ENCODE measurements at places on chromosomes 1 and 21.

GRCh38 chr1:111602974-111603373, 16.6 kb upstream of the RAP1A start:
- no peak for DNase-seq

- no peak for DNase-seq
Measured at GRCh38 chr1:62301726-62302390, 17.4 kb downstream of the KANK4 start.

- no peak for DNase-seq
Measured at GRCh38 chr1:184559117-184559713, 172.4 kb downstream of the C1orf21 start.

DNA sequence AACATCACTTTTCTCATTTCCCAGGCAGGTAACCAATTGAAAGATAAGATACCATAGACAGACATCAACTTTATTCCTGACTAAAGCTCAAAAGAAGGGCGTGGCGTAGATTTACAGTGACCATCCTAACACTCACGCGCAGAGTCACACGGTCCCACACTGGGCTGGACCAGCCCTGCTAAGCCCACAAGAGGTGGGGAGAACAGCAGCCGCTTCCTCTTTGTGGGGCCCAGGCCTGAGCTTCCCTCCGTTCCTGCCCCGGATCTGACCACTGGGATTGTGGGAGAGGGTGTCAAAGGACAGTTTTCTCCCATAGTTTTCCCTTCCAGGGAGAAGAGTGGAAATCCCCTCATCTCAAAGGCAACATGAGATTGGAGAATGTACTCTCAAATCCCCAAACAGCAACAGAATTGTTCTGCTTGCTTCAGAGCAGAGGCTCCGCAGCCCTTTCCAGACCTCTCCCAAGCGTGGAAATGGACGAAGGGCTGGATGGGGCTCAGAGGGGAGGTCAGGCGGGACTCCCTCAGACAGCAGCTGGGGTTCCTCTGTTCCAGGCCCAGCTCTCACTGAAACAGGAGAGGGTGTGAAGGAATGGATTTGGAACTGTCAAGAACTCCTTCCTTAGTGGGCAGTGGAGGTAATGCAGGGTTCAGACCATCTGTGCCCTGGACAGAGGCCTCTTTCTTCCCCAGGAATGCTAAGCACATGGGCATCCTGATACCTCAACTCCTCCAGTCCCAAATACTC, 33.7 kb downstream of the L1TD1 start:
- no peak for DNase-seq

GRCh38 chr1:58805716-58806571, 22.1 kb upstream of the JUN start:
- no peak for DNase-seq

- DNase-seq, result no peak
Measured at GRCh38 chr1:225763716-225764548, 13.7 kb upstream of the SRP9 start.

- DNase-seq, result no peak
Measured at GRCh38 chr21:32122082-32122481, 156.8 kb downstream of the MIS18A start.

- no peak for DNase-seq
Measured at GRCh38 chr1:74434321-74434720, 78.1 kb downstream of the LRRC53 start.

DNA sequence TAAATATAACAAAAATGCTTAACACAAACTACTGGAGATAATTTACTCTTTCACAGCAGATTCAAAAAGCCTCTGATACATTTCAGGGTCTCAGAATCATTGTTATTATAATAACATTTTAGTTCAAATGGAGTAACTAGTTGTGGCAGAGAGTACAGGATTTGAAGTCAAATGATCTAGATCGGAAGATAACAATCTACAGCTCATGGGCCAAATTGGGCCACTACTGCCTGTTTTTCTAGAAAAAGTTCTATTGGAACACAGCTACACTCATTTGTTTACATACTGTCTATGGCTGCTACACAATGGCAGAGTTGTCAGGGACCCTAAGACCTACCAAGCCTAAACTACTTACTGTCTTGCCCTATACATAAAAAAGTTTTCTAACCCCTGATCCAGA, 63.6 kb downstream of the ELAVL4 start:
- no peak for DNase-seq

GRCh38 chr1:115404911-115405310, 66.9 kb upstream of the NGF start:
- DNase-seq, result no peak

GRCh38 chr21:39347537-39347936, 1.4 kb downstream of the HMGN1 start:
- no peak for DNase-seq

- no peak for DNase-seq
Measured at GRCh38 chr1:202968351-202968750, 1.3 kb upstream of the CYB5R1 start.

GRCh38 chr1:228891272-228892034, 156.2 kb downstream of the RHOU start:
- DNase-seq, result no peak

DNA sequence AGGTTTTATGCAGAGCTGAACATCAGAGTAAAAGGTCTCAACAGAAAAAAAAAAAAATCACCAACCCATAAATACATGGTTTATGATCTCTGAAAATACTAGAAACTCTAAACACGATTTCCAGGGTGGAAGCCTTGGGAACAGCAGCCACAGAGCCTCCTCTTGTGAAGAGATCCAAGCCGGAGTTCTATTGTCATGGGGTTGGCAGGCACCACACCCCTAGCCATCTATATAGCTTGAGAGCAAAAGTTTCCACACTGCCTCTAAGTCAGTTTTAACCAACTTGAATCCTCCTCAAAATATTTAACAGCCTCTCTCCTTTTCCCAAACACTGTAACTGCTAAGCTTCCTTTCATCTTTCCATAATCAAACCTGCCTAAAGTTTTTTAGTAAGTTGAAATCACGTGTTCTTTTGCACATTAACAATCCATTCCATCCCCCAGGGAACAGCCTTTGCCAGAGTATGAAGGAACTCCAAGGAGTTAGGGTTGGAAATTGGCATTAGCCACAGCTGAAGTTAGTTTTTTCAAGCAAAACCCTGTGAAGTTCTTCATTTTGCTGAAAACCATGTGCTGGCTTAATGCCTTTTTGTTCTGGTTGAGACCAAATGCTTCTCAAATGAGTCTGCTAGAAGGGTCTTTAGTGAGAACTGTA, 13.8 kb upstream of the SEC16B start:
- peak; percentile 18 for DNase-seq

DNA sequence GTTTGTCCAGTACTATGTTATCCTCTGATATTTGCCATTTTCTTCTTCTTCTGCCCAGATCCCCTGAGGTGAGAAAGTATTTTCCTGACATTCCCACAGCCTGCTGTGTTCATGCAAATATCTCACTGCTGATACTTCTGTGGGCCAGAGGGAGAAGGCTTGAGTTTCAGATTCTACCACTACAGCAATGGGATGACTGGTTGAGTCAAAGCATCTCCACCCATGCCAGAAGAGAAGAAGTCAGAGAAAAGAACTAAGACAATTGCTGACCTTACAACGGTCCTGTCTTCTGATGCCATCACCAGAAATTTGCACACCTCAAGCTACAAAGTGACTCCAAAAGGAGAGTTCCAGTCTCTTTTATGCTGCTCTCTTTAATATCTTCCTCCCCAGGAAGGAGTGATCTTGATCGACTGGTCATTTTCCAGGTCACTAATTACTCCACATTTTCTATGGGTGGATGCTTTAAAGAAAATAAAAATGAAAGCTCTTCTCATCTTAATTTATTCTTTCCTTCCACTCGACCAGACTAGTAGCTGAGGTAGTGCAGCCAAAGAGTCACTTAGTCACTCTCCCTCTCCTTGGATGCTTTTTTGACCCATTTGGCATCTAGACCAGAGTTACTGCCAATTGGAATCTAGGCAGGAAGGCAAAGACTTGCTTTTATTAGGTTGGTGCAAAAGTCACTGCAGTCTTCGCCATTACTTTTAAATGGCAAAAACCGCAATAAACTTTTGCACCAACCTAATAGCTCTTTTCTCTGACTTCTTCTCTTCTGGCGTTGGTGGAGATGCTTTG, 195.1 kb downstream of the PTPRC start:
- no peak for DNase-seq

DNA sequence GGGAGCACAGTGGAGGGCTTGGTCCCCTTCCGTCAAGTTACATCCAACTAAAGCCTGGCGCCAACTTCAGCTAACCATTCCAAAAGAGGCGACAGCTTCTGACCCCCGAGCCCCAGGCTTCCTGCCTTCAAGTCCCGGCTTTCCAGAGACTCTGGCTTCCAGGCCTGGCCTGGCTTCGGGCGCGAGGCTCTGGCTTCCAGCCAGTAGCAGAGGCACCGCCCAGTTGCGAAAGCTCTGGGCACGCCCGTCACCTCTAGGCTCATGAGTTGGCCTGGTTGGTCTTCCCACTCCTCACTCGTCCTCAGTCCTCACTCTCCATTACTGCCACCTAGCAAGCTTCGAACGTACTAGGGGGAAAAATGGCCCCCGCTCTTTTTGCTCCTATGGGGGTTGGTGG, 30.0 kb upstream of the C1orf185 start:
- DNase-seq, result no peak

- DNase-seq, result no peak
Measured at GRCh38 chr21:44703731-44704635, 7.0 kb downstream of the KRTAP10-12 start.

DNA sequence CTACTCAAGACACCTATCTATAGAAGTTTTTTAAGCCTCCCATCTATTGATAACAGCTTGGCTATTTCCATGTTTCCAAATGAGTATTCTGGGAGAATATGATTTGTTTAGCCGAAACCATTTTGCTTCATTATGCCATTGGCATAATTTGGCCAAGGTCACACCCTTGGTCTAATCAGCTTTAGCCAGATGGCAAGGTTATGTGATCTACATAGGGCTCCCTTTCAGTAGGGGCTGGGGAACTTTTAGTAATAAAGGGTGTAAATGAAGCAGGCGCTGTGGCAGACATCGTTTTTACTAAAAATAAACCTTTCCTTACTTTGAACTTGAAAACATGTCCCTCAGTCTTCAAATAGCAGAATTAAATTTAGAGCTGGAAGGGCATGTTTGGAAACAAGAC, 3.0 kb upstream of the PDC start:
- no peak for DNase-seq

DNA sequence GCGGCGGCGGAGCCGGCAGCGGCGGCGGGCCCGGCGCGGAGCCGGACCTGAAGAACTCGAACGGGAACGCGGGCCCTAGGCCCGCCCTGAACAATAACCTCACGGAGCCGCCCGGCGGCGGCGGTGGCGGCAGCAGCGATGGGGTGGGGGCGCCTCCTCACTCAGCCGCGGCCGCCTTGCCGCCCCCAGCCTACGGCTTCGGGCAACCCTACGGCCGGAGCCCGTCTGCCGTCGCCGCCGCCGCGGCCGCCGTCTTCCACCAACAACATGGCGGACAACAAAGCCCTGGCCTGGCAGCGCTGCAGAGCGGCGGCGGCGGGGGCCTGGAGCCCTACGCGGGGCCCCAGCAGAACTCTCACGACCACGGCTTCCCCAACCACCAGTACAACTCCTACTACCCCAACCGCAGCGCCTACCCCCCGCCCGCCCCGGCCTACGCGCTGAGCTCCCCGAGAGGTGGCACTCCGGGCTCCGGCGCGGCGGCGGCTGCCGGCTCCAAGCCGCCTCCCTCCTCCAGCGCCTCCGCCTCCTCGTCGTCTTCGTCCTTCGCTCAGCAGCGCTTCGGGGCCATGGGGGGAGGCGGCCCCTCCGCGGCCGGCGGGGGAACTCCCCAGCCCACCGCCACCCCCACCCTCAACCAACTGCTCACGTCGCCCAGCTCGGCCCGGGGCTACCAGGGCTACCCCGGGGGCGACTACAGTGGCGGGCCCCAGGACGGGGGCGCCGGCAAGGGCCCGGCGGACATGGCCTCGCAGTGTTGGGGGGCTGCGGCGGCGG, 1.0 kb downstream of the ARID1A start:
- no peak for DNase-seq

GRCh38 chr1:39354572-39354971, 136.9 kb upstream of the BMP8A start:
- DNase-seq, result no peak

DNA sequence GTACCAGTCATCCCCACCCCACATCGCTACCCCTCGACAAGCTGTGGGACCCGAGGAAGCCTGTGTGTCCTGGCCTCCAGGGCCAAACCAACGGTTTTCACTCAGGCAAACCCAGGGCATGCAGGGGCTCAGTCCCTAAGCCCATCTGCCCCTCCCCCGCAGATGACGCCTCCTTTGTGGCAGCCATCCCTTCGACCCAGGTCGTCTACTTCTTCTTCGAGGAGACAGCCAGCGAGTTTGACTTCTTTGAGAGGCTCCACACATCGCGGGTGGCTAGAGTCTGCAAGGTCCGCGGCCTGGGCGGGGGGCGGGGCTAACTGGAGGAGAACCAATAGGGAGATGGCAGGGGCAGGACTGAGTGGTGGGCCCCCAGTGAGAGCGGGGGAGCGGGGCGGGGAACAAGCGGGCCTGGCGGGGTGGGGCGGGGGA, 7.4 kb downstream of the SEMA4A start:
- peak; percentile 42 for DNase-seq

- no peak for DNase-seq
Measured at GRCh38 chr1:173920861-173921260, 3.7 kb upstream of the SERPINC1 start.

GRCh38 chr21:35405981-35406380, 356.9 kb upstream of the RUNX1 start:
- no peak for DNase-seq

GRCh38 chr21:30646904-30647414, 4.3 kb downstream of the KRTAP20-3 start:
- no peak for DNase-seq

DNA sequence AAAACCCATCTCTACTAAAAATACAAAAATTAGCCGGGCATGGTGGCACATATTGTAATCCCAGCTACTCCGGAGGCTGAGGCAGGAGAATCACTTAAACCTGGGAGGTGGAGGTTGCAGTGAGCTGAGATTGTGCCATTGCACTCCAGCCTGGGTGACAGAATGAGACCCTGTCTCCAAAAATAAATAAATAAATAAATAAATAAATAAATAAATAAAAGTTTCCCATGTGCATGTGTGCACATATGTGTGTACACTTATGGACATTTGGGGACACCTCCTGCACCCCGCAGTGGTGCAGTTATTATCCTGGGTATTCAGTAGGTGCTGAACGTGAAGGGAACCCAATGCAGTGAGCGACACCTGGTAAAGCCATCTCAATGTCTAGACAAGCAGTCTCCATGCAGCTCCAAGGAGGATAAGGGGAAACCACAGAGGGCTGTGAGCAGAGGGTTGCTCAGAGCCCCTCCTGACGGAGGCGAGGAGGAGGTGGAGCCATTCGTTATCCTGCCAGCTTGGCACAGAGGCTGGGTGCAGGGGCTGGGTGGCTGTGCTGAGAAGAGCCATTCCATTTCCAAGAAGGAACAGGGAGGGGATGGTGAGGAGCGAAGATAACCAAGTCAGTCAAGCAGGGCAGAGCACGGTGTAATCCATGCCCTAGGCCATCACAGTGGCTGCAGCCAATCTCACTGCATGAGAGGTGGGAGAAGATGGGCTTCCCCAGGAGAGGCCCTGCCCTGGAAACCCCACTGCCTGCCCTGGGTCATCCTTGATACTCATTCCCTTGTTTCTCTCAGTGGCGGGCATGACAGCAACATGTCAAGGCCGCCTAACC, 25.6 kb downstream of the UBIAD1 start:
- DNase-seq, result no peak

Measured in T1000 (cell line).